SK-MEL-5 (cell line): ENCODE measurements at places on chromosomes 5 and 9. TPM values are rescaled to one million over a fixed set of nuclear protein-coding genes. Genes with fewer than 3 reads are reported as not detected.

The IL31RA gene
- not detected in 2 replicates for total RNA-seq

The PCDHGA2 gene
- 1.7 and 2.0 TPM in 2 replicates for total RNA-seq

The APBA1 gene
- 0.53 and 1.0 TPM in 2 replicates for total RNA-seq

GRCh38 chr9:136725612-136726011, 13.2 kb downstream of the DIPK1B start:
- peak; percentile 71 for DNase-seq

- no peak for DNase-seq
These were observed 68.9 kb upstream of the SARDH start for GRCh38 chr9:133807037-133807436.

The SLC25A2 gene
- 0.11 TPM in 1 of 2 replicates, not detected in the other for total RNA-seq

- no peak for DNase-seq
These were observed 366.7 kb downstream of the GABRG2 start for GRCh38 chr5:162434281-162434680.

The IFNK gene
- total RNA-seq, result not detected in 2 replicates

The PCDHGA9 gene
- 0.03 and 0.45 TPM in 2 replicates for total RNA-seq

The POC5 gene
- total RNA-seq, result 12.5 and 18.3 TPM in 2 replicates

DNA sequence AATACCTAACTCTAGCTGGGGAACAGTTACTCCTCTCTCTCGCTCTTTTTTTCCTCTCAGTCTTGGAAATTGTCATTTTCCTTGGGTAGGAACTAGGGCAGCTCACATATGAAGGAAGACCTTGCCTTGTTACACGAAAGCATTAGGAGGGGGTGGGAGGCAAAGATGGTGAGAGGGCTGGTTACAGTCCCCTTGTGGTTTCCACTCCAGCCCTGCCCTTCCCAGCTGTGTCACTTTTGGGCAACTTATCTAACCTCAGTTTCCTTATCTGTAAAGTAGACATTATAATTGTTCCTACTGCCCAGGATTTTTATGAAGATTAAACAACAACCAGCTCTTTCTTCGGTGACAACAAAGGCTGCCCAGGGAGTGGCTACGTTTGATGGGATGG, 196.2 kb upstream of the CLINT1 start:
- DNase-seq, result no peak

DNA sequence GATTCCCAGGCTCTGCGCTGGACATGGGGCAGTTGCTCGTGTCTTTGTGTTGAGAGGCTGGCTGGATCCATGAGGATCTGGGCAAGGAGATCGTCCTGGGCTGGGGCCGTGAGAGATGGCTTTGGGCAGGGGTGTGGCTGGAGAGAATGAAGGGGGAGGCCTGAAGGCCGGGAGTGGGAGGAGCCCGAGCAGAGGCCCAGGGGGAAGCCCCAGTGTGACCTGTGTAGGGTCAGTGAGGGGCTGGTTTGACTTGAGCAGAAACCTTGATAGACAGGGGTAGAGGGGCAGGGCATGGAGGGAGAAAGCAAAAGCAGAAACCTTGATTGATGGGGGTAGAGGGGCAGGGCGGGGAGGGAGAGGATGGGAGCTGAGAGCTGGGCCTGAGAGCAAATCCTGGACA, 54.4 kb upstream of the ASS1 start:
- DNase-seq, result no peak

GRCh38 chr9:13629067-13629466, 349.6 kb upstream of the MPDZ start:
- no peak for DNase-seq

DNA sequence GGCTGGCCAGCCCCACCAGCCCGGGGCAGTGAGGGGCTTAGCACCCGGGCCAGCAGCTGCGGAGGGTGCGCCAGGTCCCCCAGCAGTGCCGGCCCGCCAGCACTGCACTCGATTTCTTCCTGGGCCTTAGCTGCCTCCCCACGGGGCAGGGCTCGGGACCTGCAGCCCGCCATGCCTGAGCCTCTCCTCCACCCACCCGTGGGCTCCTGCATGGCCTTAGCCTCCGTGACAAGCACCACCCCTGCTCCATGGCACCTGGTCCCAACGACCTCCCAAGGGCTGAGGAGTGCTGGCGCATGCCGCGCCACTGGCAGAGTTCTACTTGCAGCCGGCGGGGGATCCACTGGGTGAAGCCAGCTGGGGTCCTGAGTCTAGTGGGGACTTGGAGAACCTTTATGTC, 452.6 kb downstream of the AGTPBP1 start:
- DNase-seq, result no peak

DNA sequence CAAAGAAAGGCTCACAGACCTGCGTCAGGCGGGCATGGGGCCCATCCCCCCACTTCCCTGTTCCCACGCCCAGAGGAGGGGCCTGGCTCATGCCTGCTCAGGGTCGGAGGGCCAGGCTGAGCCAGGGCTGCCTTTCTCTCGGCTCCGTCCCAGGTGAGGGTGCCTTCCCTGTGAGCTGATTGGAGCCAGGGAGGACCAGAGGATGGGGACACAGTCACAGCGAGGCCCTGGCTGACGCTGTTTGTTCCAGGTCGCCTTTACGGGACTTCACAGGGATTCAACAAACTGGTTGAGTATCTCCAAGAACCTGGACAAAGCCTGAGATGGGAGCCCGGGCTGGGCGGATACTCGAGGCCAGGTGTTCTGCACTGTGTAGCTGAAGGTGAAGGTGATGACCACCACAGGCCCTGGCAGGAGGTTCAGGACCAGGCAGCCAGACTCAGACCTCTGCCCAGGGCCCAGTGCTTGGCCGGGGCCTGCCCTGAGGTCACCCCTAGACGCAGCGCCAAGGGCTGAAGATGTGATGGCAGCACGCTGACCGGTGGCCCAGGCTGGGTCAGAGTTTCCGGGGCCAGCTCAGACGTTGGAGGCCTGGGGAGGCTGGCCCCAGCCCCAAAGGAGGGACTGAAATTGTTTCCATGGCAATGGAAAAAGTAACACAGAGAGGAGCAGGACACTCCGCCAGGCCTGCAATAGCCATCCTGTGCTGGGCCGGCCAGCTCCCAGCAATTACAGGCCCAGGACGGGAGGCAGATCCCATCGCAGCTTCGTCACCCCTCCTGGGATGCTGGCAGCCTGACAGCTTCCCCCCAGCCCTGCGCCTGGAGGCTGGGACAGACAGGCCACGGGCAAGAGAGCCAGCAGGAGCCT, 65.3 kb upstream of the ADAMTS2 start:
- no peak for DNase-seq

The PRRX2 gene
- 0.29 and 0.40 TPM in 2 replicates for total RNA-seq

- DNase-seq, result no peak
These were observed 78.0 kb downstream of the WNK2 start for GRCh38 chr9:93261735-93262523.

DNA sequence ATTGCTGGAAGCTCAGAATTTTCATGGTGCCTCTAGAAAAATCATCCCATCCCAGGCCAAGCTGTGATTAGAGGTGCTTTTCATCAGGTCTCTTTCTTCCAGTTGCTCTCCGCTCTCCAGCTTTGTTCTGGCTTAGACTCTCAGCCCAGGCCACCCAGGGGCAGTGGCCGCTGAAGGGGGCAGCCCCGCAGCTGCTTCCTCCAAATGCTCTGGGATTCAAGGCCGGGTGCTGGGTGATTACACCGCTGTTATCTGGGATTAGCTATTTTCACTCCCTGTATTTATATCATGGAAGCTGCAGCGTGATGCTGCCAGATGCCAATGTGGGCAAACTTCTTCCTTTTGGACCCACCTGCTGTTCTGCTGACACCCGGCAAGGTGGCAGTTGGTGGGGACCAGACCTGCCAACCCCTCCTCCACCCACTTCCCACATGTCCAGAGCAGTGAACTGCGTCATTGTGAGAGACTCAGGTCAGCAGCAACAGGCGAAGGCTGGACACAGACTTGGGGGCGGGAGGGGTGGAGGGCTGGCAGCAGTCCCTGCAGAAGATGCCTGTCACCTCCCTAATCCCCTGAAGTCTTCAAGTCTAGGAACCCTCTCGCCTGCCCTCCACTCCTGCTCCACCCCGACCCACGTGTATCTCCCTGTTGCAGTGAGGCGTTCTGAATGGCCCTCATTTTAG, 33.9 kb upstream of the NKX2-5 start:
- no peak for DNase-seq

- DNase-seq, result no peak
These were observed 50.7 kb upstream of the C6 start for GRCh38 chr5:41264019-41264418.

DNA sequence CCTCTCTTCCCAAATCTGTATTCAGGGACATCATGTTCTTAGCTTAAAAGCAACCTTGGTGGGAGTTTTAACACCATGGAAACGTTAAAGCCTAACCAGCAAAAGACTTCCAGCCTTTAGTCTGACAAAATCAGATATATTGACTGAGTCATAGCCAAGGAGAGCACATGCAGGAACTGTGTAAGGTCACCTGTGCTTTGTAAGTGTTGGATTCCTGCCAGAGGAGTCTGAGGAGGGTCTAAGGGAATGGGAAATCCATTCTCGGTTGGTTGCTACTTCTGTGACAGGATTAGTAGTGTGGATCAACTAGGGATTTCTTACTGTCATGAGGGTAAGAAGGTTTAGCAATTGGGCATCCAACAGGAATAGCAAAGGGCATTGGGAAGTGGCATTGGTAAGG, 142.0 kb upstream of the CHD1 start:
- no peak for DNase-seq

DNA sequence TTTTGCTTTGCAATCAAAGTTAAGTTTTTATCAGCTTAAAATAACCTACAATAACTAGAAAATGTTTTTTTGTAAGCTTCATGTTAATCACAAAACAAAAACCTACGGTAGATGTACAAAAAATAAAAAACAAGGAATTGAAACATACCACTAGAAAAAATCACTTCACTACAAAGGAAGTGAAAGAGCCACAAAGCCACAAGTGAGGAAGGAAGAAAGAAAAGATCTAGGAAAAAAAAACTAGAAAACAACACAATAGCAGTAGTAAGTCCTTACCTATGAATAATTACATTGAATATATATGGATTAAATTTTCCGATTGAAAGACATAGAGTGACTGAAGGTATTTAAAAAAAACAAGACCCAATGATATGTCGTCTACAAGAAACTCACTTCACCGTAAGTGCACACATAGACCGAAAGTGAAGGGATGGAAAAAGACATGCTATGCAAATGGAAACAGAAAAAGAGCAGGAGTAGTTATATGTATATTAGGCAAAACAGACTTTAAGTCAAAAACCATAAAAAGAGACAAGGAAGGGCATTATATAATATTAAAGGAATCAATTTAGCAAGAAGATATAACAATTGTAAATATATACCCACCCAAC, 13.4 kb upstream of the ZDHHC21 start:
- DNase-seq, result no peak
